ENCODE measurements at places on chromosomes 2 and 18. TPM values are rescaled to one million over a fixed set of nuclear protein-coding genes. Genes with fewer than 3 reads are reported as not detected.

GRCh38 chr2:131520526-131520925 is 7.2 kb upstream of the CCDC74A start:
- DNase-seq, result no peak

DNA sequence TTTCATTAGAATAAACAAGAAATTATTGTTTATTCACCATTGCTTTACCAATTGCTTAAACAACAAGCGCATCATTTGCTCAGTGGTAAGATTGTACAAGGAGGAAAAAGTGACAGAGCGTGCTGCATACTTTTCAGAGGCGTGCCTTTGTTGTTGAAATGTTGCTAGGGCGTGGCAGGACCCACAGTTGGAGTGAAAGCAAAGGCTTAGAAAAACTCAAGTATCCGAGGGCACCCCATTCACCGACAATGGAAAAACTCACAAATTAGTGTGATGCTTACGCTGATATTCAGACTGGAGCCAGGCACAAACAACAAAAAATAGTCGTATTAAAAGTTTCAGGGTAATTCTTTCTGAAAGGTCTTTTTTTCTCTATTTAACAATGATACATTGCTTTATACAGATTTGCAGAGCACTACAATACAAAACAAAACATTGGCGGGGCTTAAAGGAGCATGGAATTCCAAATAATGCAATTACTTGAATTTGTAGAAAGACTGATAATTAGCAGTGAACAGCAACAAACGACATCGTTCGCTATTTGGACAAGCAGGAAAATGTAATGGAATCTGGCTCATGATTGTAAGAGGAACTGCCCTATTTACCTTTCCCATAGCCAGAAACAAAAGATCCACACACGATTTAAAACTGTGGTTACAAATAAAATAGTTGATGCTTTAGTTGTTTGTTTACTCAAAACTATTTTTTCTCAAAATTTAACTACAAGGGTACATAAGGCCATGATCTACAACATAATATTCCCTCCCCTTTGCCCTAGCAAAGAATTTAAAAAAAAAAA is 37.8 kb upstream of the RTTN start:
- DNase-seq, result peak; percentile 24

DNA sequence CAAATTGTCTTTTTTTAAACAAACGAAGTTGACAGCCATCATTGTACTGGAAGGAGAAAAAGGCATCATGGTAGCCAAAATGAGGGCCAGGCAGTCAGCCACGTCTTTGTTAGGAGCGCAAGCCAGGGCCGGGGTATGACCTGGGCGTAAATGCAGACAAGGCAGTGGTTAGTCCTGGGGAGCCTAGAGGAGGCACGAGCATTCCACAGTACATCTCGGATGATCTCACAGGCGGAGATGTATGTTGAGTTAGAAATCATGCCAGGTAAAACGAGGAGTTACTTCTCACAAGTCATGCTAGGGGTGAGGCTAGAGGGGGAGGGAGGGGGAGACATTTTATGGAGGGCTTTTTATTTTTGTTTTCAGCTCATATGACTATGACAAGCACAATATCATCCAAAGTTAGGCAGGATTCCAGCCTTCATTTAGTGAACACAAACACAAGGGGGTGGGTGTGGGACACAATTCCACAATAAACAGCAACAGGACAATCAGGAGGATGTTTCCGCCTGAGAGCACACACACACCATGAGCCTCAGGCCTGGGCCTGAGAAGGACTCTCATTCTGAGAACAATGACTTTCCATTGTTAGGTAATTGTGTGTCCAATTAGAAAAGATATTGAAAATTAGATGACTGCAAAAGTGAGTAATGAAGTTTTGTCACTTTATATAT is 64.4 kb upstream of the PGAP1 start:
- DNase-seq, result no peak

DNA sequence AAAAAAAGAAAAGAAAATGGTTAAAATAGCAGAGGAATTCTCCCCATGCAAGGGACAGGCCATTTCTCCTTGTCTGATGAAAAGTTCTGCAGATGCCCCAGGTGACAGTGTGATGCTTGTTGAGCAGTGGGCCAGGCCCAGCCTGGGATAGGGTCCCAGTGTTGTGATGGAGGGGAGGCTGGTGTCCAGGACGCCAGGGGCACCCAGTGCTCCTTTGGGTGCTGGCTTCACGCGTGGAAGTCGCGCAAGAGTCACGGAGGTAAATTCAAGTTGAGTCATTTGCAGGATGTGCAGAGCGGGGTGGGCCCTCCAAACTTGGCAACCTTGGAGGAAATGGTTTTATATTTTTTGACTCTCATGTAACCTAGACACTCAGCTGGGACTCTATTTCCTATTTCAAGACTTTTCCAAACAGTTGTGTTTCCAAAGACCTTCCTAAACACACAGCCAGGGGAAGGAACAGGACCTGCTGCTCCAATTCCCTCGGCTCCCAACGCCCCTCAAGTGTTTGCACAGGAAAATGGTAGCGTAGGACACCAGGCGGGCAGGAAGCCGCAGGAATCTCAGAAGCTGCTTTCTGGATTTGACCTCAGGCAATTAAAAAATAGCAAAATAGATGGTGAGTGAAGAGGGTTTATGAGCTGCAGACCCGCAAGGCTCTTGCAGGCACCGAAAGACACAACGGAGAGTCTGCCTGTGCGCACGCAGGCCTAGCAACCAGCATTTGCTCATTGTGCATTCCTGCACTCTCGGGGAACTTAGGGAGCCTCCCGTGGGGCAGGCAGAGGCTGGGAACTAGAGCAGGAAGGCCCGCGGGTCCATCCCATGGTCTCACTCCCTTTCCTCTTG is 107.1 kb upstream of the ODC1 start:
- DNase-seq, result no peak

- no peak for DNase-seq
These were observed 154.9 kb downstream of the CTIF start for GRCh38 chr18:48693625-48694262.

DNA sequence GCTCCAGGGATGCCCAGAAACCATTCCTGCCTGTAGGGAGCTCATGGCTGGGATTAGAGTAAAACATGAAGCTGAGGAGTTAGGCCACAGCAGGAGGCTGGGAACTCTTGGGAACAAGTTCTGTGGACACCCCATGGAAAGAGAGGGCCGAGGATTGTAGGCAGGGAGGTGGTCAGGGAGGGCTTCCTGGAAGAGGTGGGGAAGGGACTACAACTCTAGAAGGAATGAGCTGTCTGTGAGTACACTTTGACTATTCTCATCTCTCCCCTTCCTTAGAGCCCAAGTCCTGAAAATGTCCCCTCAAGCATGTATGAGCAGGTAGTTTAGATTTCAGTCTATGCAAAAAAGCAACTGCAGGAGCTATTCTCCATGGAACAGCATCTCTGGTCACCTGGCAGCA is 139.9 kb upstream of the GLI2 start:
- DNase-seq, result no peak

- DNase-seq, result no peak
These were observed 35.4 kb upstream of the STK17B start for GRCh38 chr2:196206804-196207203.

CFAP53 gene
- total RNA-seq, result 0.31 TPM

RMDN2 gene
- 10.9 TPM for total RNA-seq

DNA sequence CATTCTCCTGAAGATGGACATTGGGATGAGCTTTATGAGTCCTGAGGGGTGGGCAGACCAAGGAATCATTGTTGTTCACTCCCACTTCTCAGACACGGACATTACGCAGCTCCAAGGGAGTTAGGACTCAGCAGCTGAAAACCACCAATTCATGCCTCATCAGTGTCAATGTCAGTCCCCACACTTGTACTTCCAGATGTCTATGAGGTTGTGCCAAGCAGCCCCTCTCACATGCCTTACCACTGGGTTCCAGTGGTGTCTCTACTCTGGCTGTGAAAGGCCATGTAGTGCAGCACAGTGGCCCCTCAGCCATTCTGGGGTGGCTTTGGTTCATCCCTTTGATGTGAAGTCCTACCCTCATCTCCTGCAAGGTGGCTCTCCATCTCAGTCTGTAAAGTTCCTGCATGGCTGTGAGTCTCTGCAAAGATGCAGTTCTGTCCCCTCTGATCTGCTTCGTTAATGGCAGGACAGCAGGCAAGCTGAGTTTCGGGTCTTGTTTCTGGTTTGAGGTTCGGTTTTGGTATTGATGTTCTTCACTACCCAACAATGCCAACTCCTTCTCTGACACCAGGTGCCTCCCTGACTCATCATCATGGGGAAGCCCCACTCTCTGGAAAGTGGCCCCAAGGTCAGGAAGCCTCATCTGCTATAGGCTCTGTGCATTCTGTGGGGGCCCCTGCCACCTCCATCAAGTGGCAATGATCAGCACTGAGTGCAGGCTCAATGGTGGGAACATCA is 14.0 kb upstream of the COL6A3 start:
- DNase-seq, result no peak

DNA sequence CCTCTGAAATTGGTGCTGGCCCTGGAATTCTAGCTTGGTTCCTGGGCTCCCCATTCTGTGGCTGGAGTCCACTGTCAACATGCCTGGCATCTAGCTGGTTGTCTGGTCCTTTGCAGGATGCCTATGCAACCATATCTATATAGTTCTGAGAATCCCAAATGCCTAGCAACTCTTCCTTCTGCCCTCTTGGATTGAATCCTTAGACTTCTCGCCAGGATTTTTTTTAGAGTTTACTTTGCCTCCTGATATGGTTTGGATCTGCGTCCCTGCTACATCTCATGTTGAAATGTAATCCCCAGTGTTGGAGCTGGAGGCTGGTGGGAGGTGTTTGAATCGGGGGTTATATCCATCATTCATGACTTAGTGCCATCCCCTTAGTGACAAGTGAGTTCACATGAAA is 65.0 kb upstream of the LYPD1 start:
- DNase-seq, result no peak

ARHGEF33 gene
- 4.0 TPM for total RNA-seq

PTPRM gene
- total RNA-seq, result 109 TPM

TFCP2L1 gene
- total RNA-seq, result 5.8 TPM

- DNase-seq, result no peak
These were observed 98.2 kb upstream of the EPAS1 start for GRCh38 chr2:46198966-46199365.

DNA sequence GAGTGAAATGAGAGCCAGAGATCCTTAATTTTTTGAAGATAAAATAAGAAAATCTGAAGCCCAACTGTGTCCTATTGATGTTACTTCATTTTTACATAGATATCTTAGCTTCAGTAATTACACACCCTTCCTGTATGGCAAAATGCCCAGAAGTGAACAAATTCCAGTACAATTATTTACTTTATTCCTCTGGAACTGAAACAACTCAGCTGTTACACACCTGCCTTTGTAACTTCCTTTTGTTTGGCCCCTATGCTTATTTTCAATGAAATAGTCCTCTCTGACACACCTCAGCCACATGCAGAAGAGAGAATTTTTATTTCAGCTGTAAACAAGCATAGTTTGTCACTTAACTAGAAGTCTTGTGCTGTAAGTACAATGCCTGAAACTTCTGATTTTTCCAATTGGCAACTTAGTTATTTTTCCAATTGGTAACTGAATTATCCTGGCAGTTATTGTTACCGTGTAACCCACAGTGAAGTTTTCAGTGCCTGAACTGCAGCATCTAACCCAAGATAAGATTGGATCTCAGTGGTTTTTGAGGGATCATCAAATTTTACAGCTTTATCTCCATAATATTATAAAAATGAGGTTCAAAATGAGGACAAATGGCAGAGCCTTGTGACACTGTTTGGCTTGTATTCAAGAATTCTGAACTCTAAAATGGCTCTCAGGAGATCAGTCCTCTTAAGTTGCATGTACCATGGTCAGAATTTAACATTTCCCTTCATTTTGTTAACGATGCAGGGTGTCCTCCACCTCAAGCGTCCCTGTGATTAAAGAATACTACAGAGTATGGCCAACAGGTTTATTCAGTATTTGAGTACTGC is 82.6 kb downstream of the PKP4 start:
- peak; percentile 89 for DNase-seq

DNA sequence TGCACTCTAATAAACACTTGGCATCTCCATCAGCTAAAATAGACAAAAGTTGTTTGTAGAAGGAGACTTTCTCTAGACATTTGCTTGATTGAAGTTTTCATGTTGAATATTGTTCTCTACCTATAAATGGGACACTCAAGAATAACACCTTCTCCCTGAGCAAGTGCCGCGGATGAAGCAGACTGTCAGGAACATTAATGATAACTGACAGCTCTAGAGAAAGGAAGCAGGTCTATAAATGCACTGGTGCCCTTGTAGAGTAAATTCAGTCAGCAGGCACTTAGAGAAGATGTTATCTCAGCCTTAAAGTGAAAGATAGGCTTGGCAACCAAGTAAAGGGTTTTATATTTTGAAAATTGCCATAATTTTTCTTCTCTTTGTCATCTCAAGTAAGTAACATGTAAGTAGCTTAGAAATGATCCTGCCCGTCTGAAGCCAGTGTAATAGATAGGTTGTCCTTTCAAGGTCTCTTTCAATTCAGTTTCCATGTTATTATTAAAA is 224.6 kb downstream of the ARL6IP6 start:
- no peak for DNase-seq

DNA sequence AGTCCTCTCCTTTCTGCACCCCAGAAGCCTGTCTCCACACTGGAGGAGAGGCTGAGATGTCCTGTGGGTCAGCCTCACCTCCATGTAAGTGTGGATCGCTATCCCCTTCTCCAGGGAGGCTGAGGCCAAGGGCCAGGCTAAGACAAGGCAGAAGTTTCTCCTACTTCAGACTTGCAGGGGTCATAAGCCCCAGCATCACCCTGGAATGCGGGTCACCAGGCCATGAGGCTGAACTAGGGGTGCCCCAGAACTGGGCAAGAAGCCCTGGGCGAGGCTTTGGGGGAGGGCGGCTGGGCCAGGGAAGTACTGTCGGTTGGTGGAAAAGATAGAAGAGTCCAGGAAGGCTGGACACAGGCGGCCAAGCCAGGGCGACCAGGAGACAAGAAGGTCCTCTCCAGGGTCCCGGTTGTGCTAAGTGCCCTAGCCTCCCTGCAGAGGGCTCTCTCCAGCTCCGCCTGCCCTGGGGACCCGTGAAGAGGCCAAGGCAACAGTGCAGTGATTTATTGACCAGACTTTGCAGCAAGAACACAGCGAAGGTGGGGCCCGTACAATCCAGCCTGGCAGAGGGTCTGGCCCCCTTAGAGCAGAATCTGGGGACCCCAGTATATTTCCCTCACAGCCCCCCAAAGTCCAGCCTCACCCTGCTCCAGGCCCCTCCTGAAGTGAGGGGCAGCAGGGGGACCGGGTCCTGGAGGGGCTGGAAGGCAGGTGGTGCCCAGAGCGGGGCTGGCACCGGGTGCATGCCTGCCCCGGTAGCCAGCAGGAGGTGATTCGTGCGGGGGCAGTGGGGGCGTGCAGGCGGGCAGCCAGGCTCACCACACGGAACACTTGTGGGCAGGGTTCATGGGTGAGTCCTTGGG is 8.1 kb downstream of the ECEL1 start:
- no peak for DNase-seq

DNA sequence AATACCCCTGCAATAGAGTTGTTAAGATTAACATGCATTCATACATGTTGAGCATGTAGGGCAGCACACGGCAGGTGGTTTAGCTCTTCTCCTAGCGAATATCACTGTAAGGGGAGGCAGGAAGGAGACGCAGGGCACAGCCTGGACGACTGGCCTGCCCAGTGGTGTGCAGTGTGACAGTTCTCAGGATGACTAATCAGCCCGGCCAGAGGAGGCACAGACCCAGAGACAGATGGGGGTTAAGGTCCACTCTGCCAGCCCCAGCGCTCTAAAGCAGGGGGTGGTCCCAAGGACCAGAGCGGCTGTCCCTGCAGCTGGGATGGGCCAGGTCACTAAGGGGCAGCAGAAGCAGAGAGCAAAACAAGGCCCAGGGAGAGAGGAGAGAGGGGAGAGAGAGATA is 63.7 kb downstream of the RNF152 start:
- no peak for DNase-seq
